ENCODE measurements at places on chromosomes 12 and 14.

DNA sequence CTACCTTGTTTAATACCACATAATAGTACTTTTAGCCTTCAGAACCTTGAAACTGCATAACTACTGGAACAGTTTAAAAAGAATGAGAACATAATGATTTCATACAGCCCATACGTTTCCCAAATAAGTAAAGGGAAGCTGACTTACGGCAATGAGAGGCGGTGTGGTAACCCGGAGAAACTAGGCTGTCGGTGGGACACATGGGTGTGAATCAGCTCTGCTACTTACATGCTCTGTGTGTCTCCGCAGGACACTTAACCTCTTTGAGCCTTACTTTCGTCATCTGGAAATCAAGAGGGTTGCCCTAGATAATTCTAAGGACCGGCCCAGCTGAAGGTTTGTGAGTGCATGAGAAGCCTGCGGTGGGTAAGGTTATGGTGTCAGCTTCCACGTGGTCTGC, 49.3 kb upstream of the PLEKHG3 start:
- no peak for DNase-seq

GRCh38 chr12:26340649-26341048, 145.3 kb downstream of the SSPN start:
- DNase-seq = no peak

DNA sequence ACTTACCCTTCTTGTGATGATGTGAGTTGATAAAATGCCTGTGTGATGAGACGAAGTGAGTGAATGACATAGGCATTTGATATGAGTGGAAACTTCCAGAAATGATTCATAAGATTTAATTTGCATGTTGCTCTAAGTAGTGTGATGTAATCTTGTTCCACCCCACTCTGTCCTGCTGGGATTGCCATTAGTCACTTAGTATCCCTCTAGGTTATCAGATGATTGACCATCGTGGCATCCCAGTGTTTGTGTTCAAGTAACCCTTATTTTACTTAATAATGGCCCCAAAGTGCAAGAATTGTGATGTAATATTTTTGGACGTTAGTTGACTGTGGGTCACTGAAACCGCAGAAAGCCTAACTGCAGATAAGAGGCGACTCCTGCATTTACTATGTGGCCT, 214.4 kb upstream of the DIO2 start:
- DNase-seq = no peak

GRCh38 chr12:56103823-56104108, 593 bp upstream of the PA2G4 start:
- DNase-seq = no peak
